ENCODE measurements at places on chromosomes 3 and 15.
A peak's percentile ranks its signal among the peaks of the same experiment; 100 is the strongest.

DNA sequence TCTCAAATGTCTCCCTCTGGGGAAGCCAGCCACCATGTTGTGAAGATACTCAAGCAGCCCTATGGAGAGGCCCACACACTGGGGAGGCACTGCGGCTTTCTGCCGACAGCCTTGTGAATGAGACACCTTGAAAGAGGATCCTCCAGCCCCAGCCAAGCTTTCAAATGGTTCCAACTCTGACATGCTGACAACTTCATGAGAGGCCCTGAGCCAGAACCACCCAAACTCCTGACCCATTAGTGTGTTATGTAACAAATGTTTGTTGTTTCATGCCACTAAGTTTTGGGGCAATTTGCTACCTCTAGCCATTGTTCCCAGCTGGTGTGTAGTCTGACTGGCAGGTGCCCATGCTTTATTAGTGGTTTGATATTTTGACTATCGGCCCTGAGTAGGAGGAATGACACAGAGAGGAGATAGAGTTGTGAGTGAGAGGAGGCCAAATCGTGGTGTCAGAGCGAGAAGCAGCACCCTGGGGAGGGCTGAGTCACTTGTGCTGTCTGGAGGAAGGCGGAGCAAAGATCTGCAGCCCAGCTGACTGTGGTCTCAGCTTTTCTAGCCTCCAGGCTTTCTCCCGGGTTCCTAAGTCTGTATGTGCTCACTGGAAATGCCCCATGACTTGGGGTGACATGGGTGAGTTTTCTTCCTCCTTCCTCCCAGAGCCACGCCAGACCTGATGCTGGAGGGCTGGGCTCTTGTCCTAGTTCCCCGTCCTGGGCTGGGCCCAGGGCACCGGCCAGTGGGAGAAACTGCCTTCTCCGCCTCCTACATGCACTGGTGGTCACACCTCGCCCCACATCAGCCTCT is 56.7 kb upstream of the BLM start:
- DNase-seq, result peak; percentile 40

DNA sequence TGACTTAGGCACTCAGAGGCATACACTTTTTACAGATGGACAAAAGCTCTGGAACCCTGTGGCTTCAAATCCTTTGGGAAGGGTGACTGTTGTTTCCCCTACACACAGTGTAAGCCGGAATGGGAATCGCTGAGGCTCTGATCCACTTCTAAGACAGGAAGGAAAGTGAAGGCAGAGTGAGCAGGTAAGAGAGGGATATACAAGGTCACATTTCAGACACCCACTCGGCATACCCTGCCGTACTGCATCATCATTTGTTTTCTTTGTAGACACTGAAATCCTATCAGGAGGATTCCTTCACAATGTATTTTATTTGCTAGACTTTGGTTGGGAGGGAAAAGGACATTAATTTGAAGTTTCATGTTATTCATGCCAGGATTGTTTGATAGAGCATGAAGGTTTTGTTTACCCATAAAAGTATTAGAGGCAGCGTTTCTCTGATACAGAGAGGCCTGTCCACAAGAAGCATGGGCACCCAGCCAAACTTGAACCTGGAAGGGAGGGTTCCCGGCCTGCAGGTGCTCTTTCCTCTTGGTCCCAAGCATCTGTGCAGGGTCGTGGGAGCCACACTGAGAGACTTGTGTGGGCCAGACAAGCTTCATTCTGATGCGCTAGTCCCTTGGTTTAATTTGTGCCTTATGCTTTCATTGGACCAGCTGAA is 21.9 kb upstream of the POLR2M start:
- DNase-seq, result no peak

DNA sequence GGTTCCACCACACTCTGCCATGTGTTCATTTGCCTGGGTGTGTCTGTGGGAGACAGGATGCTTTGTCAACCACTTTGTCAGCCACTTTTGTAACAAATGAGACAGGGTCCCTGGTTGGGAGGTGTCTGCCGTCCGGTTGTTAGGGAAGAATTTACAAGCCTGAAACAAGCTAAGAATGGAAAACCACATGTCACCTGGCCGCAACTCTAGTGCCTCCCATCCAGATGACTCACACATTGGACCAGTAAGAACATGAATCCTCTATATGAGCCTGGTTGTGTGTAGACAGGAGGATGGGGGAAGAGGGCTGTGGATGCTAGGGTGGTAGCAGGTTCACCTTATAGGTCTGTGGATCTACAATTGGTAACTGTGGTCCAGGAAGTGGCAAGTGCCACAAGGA is 335.3 kb downstream of the CLSTN2 start:
- DNase-seq, result no peak

- peak; percentile 61 for DNase-seq
These were observed at the start of gene CMTM6 for GRCh38 chr3:32502118-32502945. TSS of gene CMTM6 (minus strand) at chr3:32502852. CDS start at chr3:32502745, 107 bp downstream.

- DNase-seq, result no peak
These were observed 290.2 kb upstream of the KCNMB2 start for GRCh38 chr3:178246004-178246403.

- DNase-seq, result no peak
These were observed 8.9 kb upstream of the PXK start for GRCh38 chr3:58323529-58324390.

- no peak for DNase-seq
These were observed 150.9 kb downstream of the FBN1 start for GRCh38 chr15:48494631-48495030.

DNA sequence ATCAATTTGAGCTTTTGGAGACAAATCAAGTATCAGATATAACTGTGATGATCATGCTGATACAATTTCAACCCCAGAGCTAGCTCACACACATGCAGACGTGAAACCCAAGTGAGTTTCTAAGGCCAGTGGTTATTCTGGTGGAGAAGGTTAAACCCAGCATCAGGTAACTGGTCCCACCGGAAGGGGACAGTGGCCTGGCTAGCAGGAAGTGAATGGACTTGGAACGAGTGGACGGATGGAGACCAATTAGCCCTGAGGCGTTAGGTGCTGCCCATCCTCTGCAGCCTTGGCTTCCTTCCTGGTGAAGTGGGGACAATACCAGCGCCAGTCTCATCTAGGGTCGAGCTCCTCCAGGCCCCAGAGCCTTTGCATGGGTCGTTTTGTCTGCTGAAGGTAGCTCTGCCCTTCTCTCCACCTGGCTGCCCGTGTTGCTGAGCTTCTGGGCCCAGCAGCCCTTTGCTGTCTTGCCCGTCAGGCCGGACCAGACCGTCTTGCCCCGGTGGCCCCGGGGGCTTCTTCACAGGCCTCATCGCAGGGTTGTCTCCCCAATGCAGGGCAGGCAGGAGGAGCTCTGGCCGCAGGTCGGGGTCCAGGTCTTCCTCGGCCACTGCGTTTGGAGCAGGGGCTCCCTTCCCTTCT is 915 bp upstream of the KCTD6 start:
- no peak for DNase-seq

DNA sequence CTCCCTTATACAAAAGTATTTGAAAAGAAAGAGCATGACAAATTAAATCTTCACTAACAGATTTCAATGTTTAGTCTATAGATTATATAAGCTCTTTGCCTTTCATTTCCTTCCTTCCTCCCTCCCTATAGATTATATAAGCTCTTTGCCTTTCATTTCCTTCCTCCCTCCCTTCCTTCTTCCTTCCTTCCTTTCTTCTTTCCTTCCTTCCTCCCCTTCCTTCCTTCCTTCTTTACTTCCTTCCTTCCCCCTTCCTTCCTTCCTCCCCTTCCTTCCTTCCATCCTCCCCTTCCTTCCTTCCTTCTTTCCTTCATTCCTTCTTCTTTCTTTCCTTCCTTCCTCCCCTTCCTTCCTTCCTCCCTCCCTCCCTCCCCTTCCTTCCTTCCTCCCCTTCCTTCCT is 209.8 kb upstream of the CBLB start:
- DNase-seq, result no peak

Data from activated T-helper 1 cell treated with Interleukin-2 at 50 U/mL for 16 hours (primary cell).